Sciatic nerve (tissue), 2 donors: ENCODE measurements at places on chromosomes 13 and 19. TPM values are rescaled to one million over a fixed set of nuclear protein-coding genes. Genes with fewer than 3 reads are reported as not detected.
A peak's percentile ranks its signal among the peaks of the same experiment; 100 is the strongest.

ZNF154 gene
- 1.8 TPM for total RNA-seq

BRD4 gene
- total RNA-seq, result 110 TPM

ERFL gene
- total RNA-seq, result 0.27 TPM

ZNF541 gene
- total RNA-seq, result 0.71 TPM

ICAM5 gene
- total RNA-seq, result 1.6 TPM

CEACAM19 gene
- 23.4 TPM for total RNA-seq

PPM1N gene
- 1.8 TPM for total RNA-seq

IZUMO1 gene
- 0.27 TPM for total RNA-seq

DNA sequence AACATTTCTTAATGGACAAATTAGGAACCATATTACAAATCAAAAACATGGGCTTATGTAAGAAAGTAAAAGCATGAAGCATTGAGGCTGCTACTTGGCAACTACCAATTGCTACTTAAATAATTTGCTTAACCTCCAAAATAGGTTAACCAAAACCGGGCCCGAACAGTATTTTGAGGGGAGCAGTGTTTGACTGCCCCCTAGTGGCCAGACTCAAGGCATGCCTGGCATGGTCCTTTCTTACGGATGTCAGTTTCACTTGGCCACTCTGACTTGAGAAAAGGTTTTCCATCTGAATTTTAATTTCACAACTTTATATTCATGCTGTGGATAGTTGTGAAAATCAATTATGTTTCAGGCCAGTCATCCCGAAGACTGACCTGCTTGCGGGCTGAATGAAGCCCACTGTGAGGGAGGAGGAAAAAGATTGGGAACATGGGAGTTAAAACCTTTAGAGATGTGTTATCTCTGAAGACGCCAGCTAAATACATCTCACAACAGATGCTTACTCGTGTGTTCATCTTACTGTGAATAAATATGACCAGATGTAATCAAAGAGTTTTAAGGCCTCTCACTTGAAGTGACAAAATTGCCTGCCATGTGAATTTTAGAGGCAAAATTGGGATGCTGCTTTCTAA, 2.9 kb downstream of the RXFP2 start:
- DNase-seq, result peak; percentile 82

DNA sequence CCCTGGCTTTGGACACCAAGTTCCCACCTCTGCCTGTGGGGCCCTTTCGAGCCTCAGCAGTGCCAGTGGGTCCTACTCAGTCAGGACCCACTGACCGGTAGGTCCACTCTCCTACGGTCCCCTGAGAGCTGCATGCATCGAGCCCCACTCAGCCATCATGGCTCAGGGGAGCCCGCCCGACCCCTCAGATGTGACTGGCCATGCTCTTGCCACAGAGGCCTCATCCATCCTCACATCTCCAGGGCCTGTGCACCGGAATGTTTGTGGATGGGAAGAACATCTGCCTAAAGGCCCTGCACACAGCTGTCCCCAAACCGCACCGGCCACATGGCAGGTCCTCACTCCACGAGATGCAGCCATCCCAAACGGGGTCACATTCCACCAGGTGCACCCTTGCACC, 52.6 kb upstream of the C13orf46 start:
- no peak for DNase-seq

DNA sequence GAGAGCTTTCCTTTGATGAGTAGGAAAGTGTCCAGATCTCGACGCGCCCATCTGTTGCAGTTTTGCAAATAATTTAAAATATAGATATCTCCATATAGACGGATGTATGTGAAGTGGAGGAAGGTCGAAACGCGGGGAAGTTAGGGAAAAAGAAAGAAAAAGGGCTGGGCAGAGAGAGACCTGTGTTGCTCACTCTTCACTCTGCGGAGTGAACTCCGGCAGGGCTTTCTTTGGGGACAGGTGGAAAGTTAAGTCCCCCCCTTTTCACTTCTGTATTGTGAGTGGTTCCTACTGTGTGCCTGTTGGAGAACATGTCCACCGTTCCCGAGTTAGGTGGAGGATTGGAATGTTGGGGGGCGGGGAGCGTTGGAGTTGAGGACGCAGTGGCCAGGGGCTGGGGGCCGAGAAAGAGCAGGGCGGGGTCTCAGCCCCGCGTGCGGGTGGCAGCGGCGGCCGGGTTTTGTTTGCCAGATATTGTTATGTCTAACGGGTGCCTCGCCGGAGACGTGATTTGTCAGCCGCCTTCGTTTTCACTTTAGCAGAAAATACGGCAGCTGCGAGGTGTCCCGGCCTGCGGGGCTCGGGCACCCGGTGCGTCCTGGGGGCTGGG, 145.1 kb upstream of the ZNF536 start:
- DNase-seq, result no peak

DNA sequence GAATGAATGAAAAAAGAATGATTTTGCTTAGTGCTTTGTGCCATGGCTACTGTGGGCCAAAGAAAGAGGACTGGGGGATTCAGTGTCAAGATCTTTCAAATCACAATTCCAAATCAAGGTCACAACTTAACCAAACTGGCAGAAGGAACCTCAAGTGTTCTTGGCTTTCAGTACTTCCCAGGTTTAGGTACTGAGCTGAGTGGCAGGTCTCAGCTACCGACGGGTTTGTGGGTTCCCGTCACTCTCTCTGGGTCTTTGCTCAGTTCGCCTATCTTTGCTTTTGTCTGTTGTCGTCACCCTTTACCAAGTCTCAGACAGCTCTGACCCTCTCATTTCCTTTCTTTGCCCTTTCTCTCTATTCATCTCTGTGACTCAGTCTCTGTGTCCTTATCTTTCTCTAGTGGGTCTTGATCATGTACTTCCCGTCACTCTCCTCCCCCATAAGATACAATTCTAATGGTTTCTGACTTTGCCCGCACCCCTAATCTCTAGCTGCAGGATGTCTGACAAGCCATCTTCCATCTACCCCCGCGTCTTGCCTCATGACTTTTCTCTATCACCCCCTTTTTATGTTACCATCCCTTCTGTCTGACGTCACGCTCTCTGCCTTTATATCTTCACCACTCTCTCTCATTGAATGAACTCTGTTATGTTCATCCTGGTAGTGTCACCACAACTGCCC, 33.3 kb upstream of the LRRC4B start:
- no peak for DNase-seq

GRCh38 chr19:52473655-52474350, 20.4 kb downstream of the ZNF578 start:
- DNase-seq, result no peak

GRCh38 chr19:29478578-29479565, 46.9 kb upstream of the VSTM2B start:
- DNase-seq, result no peak

DNA sequence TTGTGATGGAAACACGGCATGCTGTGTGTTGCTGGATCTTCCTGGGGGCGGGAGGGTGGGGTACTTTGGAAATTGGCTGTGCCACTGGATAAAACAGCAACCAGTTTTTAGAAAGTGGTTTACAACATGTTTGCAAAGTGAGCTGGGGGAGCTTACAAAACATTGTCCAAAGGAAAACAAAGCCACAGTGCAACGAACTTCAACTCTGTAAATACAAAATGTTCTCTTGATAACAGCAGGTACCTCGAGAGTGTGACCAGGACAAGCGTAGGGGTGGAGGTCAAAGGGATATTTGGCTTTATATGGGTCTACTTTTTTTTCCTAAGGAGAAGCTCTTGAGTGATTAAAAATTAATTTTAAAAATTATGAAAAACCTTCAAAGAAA, 2.5 kb downstream of the IGSF23 start:
- DNase-seq, result no peak

DNA sequence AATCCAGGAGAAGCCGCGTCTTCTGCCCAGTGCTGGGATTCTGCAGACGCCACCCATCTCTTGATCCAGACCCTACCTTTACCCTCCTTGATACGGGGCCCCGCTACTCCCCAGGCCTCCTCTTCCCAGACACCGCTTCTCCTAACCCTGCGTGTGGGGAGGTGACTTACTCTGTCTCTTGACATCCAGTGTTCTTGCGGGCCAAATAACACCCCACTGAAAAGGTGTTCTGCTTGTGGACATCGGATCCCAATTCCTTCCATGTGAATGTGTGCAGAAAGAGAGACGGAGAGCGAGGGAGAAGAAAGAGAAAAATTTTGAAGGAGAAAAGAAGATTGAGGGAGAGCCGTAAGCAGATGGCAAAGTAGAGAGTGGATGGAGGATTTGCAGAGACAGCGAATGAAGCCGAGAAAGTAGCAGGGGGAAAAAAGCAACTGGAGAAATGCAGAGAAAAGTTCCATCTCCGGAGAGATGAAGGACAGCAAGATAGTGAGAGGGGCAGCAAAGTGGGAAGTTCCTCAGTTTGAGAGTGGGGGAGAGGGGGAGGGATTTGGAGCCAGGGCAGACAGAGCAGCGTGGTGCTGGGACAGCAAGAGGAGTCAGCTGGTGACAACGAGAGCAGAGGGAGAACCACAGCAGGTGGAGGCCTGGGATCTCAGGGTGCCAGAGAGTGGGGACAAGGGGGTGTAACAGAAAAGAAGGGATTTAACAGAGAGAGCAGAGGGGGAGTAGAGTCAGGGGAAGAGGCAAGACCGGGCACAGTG, 814 bp downstream of the ZNF480 start:
- DNase-seq, result no peak

- DNase-seq, result no peak
These were observed 6.3 kb downstream of the TEX101 start for GRCh38 chr19:43420954-43421353.

GRCh38 chr19:30426864-30427263, 54.7 kb downstream of the ZNF536 start:
- no peak for DNase-seq

DNA sequence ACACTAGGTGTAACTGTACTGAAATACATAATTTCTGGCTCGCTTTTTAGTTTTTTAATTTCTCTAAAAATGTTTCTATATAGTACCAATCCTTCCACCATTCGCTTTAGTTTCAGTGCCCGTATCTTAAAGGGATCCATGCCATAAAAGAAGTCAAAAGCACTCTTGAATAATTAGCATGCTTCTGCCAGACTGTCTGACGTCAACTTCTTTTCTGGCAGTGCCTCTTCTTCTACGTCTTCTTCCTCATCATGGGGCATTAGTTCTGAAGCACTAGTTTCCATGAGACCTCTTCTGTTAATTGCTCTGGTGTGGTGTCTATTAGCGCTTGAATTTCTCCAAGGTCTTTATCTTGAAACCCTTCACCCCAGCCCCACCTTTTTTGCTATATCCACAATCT, 93.8 kb upstream of the DOCK9 start:
- no peak for DNase-seq

DNA sequence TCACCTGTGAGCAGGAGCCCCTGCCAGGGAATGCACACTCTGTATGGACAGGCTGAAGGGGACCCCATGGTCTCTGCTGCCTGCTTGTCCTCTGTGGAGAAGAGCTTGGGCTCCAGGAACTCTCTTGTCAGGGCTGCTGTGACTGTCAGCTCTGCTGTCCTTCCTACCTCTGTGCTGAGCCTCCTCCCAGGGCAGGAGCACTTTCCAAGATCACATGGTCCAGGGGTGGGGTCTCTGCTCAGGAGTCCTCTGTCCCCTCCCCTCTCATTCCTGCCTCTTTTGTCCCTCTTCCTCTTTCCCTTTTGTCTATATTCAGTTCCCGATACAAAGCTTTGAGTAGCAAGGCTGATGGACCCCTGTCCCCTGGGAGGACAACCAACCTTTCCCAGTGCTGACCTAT, at the start of gene CEACAM7:
CEACAM7 (minus strand) TSS at position 173 of the 400 bp plus-strand sequence; CDS start at position 68, 105 bp downstream.
- no peak for DNase-seq

DNA sequence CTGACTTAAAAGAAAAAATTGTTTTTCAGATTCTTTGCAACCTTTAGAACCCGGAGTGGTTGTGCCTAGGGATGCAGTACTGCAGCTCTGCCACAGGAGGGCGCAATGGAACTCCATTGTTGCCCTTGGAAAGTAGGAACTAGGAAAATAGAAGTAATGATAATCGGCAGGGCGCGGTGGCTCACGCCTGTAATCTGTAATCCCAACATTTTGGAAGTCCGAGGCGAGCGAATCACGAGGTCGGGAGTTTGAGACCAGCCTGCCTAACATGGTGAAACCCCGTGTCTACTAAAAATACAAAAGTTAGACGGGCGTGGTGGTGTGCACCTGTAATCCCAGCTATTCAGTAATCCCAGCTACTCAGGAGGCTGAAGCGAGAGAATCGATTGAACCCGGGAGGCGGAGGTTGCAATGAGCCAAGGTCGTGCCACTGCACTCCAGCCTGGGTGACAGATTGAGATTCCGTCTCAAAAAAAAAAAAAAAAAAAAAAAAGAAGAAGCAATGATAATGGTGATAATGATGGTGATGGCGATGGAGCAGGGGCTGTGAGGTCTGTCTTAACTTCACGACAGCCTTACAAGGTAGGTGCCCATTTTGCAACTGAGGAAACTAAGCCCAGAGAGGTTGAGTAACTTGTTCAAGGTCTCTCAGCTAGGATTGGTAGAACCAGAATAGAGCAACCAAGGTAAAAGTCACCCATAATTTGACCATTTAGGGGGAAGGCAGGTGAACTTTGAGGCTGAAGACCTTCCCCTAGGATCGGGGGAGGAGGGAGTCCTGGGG, 5.5 kb upstream of the ADAMTS10 start:
- peak; percentile 75 for DNase-seq

DNA sequence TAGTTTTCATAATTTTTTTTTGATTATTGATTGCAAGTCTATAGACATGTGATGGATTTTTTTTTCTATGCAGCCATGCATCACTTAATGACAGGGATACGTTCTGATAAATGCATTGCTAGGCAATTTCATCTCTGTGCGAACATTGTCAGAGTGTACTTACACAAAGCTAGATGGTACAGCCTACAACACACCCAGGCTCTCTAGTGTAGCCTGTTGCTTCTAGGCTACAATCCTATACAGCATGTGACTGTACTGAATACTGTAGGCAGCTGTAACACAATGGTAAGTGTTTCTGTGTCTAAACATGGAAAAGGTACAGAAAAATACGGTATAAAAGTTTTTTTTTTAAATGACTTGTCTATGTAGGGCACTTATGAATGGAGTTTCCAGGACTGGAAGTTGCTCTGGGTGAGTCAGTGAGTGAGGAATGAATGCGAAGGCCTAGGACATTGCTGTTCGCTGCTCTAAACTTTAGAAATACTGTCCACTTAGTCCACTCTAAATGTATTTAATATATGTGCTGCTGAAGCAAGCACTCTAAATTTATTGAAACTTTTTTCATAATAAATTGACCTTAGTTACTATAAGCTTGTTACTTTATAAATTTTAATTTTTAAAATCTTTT, 20.3 kb downstream of the SPATA13 start:
- no peak for DNase-seq

DNA sequence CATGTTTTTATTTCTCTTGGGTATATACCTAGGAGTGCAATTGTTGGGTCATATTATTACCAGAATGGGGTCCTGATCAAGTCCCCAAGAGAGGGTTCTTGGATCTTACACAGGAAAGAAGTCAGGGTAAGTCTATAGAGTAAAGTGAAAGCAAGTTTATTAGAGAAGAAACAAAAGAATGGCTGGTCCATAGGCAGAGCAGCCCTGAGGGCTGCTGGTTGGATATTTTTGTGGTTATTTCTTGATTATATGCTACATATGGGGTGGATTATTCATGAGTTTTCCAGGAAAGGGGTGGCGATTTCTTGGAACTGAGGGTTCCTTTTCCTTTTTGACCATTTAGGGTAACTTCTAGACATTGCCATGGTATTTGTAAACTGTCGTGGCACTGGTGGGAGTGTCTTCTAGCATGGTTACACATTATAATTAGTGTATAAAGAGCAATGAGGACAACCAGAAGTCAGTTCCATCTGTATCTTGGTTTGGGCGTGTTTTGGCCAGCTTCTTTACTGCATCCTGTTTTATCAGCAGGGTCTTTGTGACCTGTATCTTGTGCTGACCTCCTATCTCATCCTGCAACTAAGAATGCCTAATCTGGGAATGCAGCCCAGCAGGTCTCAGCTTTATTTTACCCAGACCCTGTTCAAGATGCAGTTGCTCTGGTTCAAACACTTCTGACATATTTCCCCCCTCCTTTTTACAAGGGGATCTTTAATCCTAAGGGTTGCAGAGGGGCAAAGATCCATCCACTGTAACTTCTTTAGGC, 41.1 kb downstream of the CEACAM1 start:
- no peak for DNase-seq
